Occipital lobe (tissue), 3 donors: ENCODE measurements at places on chromosomes 13 and 19. TPM values are rescaled to one million over a fixed set of nuclear protein-coding genes. Genes with fewer than 3 reads are reported as not detected.
A peak's percentile ranks its signal among the peaks of the same experiment; 100 is the strongest.

PLK5 gene
- not detected for total RNA-seq

PCDH17 gene
- 21.1 TPM for total RNA-seq

DNA sequence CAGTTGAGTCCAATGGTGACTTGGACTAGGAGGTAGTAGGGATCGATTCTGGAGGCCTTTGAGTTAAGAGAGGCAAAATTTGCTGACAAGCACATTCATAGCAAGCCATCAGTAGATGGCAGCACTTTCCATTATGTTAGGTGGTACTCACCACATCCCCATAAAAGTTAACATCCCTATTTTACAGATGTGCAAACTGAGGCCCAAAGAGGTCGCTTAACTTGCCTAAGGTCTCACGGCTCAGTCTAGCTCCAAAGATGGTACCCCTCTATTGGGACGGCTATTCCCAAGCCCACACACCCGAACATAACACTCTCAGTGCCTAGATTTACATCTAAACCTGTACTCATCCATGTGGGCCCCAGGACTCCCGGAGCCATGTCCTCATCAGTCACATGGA, 21.5 kb upstream of the FOSB start:
- no peak for DNase-seq

DNA sequence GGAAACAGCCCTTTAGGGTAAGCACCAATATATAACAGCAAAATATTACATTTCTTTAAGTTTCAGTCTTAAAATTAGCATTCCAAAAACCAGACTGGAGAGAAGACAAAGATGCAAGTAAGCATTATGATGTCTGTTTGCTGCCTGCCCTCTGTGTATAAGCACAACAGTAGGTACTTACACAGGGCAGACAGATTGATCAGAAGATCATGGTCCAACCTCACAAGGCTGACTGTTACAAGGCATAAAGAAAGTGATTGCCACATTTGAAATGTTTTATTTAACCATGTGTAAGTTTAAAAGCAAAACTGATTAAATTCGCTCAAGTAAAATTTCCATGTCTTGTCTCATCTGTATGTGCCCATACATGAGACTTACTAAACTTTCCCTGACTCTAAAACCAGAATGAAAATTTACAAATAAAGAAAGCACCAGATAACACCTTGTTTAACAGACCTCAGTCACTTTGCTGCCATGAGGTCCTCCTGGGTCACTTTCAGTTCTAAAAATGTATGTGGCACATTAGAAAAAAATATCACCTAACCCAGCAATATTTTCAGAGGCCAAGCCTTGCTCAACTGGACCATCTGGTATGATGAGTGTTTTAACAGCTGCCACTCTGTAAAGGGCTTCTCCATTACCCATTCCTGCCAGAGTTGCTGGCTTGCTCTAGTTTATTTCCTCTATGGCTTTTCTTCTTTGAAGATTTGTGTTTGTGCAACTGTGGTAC, 297.0 kb downstream of the RBM26 start:
- DNase-seq = no peak

PLA2G4C gene
- 9.7 TPM for total RNA-seq

- DNase-seq = peak; percentile 73
Observed at GRCh38 chr13:106533101-106533942, 2.1 kb downstream of the EFNB2 start.

GRCh38 chr13:46961719-46962118, 64.9 kb upstream of the HTR2A start:
- peak; percentile 10 for DNase-seq

GRCh38 chr13:36919833-36920615, at the start of gene SMAD9:
Gene SMAD9, minus strand, starts transcription at chr13:36920238. Its CDS starts 40,549 bp downstream, at chr13:36879689.
- DNase-seq = peak; percentile 9

ZNF814 gene
- total RNA-seq = 32.8 TPM

GRCh38 chr13:44523146-44524015, 52.7 kb downstream of the TSC22D1 start:
- no peak for DNase-seq

ZNF441 gene
- total RNA-seq = 70.2 TPM

C5AR1 gene
- 0.16 TPM for total RNA-seq

PRR19 gene
- 1.4 TPM for total RNA-seq

ZNF491 gene
- 12.9 TPM for total RNA-seq

DNA sequence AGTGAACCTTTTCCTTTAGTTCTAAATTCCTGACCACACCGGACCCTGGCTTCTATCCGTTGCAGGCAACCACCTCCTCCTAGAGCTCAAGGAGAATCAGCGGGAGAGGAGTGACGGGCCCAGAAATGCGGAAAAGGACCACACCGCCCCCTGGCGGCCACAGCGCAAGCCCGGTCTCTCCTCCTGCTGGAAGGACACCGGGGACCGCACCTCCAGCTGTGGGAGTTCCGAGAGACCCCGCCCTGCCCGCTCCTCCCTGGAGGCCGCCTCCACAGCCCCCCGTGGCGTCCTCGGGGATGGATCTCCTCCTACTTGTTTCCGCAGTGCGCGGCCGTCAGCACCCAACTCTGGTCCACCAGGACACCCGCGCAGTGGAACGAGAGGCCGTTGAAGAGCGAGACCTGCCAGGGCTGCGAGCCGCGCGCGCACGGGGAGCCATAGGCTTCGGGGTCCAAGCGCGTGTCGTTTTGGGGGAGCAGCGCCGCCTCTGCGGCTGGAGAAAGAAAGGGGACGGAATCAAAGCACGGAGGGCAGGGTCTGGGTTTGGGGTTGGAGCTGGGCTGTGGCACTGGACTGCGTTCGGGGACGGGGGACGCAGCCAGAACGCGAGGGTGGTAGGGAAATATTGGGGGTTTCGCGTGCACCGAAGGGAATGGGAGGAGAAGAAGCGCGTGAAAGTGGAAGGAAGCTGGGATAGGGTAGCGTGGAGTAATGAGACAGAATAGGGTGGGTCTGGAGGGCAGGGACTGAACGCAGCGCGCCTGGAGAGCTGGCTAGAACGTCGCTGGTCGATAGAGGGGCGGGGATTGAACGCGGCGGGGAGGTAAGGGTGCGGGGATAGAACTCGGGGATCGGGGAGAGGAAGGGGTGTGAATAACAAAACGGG, 2.5 kb downstream of the KLK10 start:
- peak; percentile 13 for DNase-seq

SLC6A16 gene
- not detected for total RNA-seq

FBXO17 gene
- 3.6 TPM for total RNA-seq

DNA sequence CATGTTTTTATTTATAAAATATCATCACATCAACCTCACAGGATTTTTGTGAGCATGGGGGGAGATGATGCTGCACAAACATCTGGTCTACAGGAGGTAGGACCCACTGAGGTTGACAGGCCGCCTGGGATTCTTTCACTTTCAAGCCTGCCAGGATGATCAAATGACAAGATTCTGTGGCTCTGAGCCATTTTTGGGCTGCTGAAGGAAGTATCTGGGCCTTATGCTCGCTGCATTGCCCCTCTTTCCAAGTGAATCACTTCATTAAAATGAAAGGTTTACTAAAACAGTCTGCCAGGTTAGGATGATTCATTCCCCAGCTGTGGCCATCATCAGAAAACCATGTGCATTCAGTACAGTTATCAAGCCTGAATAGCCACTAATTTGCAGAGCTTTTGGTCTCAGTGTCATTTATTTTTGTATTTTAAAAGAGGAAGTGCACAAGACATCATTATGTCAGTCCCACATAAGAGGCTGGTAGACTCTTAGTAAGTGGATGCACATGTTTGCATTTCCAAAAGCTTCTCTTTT, 34.4 kb downstream of the STARD13 start:
- peak; percentile 32 for DNase-seq

DNA sequence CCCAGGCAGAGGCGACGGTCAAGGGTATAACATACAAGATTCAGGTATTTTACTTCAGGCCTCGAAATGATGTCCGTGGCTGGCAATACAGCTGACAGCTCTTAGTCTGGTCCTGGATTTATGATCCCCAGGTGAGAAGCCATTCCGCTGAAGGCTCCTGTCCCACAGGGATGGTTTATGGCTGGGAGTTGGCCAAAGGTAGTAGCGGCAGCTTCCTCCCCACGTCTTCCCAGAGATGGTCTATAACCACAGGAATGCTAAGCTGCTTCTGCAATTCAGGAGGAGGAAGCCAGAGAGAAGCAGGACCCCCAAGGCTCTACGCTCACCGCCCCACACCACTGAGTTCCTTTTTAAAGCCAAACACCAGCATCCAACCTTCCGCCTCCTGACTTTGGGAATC, 27.1 kb downstream of the OLFM2 start:
- DNase-seq = no peak

DNA sequence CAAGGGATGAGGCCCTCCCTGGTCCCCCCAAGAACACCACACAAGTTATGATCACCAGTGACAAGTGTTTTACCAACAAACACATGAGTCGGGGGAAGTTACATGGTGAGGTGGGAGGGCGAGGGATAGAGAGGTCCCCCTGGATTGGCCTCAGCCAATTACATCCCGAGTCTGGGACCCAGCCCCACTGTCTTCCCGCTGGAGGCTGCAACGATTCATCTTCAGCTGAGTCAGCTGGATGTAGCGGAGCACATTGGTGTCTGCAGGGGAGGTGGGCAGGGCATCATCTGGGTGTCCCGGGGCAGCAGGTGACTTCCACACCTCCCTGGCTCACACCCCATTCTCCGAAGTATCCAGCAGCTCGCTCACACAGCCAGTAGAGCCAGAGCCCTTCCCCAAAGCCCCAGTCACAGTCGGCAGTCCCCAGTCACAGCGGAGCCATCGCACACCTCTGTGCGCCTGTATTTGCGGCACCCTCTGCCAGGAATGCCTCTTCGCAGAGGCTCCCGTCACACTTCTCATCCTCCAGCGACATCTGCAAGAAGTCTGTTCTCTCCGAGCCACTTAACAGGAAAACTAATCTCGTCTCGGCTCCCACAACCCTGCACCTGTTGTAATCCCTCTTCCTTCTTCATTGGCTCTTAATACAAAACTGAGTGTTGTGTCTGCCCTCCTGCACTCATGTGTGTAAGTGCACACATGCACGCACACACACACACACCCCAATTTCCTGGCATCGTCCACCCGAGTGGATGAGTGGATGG, 2.0 kb downstream of the TTC9B start:
- no peak for DNase-seq

DNA sequence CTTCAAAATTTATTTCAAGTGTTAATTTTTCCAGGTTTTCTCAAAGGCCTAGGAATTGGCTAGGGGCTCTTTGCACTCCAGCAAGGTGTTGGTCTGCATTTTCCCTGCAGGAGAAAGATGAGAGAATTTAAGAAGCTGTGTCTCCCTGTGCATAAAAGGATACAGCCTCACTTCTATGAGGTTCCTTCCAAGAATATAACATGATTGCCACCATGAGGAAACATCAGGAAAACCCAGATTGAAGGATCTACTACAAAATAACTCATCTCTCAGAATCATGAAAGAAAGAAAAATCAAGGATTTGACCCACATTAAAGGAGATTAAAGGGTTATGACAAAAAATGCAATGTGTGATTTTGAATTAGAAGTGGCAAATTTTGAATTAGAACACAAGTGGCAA, 69.9 kb downstream of the RUBCNL start:
- DNase-seq = no peak

DNA sequence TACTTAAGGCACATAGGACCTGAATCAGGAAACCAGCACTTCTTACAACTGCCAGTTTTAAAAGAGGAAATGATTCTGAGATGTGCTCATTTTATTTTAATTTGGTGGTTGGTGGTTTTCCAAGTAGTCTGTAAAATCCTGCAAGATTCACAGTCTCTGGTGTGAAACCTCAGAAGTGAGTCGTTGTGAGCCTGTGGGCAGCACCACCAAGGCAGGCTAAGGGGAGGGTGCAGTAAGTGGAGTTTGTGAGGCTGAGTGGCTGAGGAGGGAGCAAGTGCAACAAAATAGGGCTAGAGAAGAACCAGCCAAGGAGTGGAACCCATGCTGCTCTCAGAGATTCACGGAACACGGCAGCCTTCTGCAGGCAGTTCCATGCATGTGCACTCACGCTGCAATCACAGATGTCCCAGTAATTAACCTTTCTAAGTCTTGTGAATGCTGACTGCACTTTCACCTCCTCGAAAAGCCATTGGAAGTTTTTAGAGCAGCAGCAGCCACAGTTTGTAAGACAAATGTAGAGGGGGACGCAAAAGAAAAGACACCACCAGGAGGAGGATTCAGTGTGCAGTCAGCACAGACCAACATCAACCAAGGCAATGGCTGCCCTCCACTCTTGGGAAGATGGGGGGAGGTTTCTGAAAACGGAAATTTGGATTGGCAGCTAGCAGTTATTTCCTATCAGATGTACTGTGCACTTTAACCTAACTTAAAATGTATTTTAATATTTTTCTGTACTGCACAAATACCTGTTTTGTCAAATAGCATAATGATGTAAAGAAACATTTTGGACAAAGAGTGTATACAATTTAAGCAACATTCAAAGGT, 44.9 kb downstream of the ESD start:
- DNase-seq = no peak

- DNase-seq = no peak
Observed at GRCh38 chr13:46404733-46405100, 17.7 kb upstream of the RUBCNL start.

TSSK6 gene
- 1.2 TPM for total RNA-seq

DNA sequence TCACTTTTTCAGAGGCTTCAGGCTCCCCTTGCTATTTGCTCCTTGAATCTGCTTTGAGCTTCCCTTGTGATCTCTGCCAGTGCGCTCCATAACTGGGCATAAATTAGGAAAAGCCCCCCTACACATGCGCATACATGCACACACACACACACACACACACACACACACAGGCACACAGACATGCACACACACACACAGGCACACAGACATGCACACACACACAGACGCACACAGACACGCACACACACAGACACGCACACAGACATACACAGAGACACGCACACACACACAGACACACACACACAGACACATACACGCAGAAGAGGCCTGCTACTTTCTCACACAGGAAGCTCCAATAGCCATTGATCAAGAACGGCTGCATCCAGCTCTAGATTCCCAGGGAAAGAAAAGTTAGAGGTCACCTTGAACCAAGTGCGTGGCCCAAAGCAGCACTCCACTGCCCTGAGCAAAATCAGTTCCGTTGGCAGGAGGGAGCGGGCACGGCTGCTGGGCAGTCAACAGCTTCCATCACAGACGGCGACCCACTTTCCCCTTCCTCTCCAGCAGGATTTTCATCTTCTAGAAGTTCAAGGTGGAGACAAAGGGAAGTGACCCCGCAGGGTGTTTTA, 145.6 kb downstream of the DPF1 start:
- DNase-seq = no peak

DNA sequence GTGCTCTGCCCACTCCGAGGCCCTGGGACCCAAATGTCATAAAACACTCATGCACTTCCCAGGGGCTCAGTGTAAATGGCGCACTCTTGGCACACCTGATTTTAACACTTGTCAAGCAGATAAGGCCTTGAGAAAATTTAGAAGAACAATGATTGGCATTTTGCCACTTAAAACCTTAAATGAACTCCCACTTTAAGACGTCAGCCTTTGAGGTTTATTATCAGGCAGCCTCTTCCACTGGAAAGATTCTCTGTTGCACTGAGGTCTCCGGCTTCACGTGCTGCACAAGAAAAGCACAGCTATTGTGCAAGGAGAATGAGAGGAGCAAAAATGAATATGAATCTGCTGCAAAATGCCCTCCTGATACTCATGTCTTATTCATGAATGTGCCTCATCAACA, 38.5 kb upstream of the ATP11A start:
- no peak for DNase-seq

VSTM1 gene
- total RNA-seq = not detected
